Cortex of kidney (tissue), 1 donor: ENCODE measurements at places on chromosomes 11 and 22.

- DNase-seq = no peak
Observed at GRCh38 chr11:12116425-12117032, 6.1 kb downstream of the MICAL2 start.

DNA sequence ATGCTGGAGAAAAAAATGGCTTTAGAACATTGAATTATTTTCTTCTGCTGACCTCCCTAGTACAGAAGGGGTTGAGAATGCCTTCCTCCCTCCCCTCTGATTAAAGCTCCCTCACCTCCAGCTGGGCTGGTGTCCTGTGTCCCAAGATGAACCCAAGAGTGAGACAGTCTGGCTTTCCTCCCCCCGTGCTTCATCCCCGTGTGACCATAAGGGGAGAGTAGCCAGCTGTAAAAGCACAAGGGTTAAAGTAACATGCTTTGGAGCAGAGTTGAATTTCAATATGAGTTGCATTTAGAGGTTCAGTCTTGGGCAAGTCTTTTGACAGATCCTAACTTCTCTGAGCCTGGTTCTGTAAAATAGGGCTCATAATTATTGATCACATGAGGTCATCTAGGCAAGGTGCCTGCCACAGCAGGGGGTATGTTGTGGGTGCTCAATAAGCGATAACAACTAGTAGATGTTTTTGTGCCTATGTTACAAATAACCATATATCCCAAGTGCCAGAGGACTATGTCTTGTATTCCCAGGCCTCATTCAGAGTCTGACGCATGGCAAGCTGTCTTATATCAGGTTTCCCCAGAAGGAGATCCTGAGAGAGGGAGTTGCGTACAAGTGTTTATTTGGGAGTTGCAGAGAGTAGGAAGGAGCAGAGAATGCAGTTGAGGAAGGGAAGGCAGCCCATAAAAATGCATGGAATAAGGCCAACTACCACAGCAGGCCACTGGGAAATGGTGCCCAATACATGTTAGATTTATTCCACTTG lies 4.1 kb downstream of the PRG2 start:
- no peak for DNase-seq

GRCh38 chr11:27431808-27432207 lies 40.8 kb downstream of the LGR4 start:
- DNase-seq = no peak

DNA sequence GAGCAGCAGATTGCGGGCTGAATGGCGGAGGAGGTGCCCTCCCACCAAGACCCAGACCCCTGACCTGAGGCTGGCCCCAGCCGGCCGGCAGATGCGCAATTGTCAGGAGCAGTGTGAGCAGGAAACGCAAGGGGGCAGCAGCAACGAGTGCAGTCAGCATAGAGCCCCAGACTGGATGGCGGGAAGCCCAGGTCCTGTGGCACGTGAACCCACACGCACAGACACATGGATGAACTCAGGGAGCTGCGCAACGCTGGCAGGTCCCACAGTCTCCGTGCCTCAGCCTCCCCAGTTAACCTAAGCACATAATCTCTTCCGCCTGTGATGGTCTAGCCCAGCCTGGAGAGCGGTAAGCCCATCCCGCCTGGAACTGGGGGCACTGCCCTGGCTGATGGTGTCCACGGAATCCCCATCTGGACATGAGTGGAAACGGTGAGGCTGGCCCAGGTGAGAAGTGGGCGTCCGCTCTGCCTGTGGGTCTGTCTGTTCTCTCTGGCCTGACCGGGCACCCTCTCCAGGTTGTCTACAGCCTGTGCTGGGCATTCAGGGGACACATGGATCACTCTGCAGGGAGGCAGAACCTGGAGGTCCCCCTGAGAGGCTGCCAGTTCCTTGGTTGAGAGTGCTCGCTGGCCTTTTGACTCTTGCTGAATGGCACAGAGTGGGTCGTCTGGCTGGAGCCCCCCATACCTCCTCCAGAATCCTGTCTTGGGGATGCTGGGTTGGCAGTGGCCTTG lies 626 bp upstream of the TBX10 start:
- no peak for DNase-seq

GRCh38 chr11:28472904-28473303 lies 364.7 kb downstream of the METTL15 start:
- no peak for DNase-seq

DNA sequence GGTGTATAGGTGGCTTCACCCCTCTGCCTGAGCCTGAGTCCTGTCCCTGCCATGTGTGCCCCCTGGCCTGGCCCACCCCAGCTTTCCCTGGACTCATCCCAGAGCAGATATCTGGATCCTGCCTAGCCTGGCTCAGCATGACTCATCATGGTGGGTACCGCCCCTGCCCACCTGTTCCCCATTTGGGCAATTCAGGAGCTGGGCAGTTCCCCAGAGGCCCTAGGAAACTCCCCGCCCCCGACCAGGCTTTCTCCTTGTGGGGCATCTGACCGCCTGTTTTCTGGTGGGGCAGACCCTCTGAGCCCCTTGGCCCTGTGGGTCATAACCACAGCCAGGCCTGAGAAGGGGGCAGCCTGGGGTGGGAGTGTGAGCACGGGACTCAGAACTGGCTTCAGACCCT lies 4.4 kb downstream of the TSPO start:
- DNase-seq = no peak

- no peak for DNase-seq
Observed at GRCh38 chr11:98564881-98565280, 455.9 kb upstream of the CNTN5 start.

GRCh38 chr11:203056-203944 lies 3.9 kb downstream of the BET1L start:
- no peak for DNase-seq

DNA sequence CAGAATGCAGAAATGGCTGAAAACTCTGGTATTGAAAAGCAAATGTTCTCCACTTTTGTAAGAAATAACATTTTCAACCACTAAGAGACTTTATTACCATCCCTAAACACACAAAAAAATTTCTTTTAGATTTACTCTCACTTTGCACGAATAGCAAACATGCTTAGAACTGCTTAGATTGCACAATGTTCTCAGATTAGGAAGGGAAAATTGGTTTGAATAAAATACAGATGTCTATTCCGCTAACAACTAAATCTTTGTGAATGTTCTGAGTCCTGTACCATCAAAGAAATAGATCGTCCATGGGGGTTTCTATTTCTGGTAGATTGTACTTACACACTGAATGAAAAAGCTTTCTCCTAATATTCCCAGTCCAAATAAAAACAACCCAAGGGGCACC lies 40.1 kb downstream of the BDNF start:
- DNase-seq = no peak

DNA sequence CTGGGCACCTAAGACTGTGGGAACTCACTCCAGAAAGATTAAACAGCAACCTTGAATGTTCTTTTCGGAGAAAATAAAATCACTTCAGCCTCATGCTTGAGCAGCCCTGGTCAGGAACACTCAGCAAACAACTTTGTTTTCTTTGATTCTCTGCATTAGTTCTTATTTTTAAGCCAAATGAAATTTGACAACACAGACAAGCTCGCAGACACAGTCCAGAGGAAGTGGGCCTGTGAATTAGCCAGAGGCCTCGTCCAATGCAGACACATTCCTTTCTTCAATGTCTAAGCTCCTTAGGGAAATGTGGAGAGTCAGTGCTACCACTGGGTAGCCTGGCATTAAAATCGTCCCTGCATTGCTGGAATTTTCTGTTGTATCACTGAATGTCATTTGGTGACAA lies 62.9 kb upstream of the CSNK2A3 start:
- no peak for DNase-seq

DNA sequence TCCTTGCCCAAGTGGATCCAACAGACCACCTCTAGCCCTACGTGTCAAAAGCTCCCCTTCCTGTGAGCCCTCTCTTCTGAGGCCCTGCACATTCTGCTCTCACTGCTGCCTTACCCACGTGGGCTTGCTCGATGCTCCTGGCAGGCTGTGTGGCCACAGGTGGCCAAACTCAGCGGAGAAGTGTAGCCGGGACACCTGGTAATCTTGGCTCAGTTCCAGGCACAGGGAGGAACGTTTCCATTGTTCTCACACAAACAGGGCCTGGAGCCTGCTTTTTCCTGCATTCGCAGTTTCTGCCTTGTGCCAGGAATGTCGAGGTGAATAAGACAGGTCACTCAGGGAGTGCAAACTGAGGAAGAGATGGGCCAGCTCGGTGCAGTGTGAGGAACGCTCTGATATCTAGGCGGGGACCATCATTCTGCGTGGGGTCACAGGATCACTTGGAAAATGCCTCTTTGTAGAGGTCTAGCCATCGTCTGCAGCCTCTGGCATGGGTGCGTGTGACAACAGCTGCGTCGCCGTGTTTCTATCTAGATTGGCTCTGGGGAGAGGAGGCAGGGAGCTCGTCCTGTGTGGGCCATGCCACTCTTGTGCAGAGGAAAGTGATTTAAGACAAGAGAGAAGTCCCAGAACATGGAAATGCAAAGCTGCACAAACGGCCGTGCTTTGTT lies 127.6 kb upstream of the PARVA start:
- no peak for DNase-seq

- DNase-seq = no peak
Observed at GRCh38 chr11:42720716-42721563, 590.9 kb upstream of the API5 start.

- no peak for DNase-seq
Observed at GRCh38 chr11:122749005-122749687, 89.2 kb upstream of the CRTAM start.

GRCh38 chr11:131642756-131643531 lies 272.5 kb downstream of the NTM start:
- no peak for DNase-seq

DNA sequence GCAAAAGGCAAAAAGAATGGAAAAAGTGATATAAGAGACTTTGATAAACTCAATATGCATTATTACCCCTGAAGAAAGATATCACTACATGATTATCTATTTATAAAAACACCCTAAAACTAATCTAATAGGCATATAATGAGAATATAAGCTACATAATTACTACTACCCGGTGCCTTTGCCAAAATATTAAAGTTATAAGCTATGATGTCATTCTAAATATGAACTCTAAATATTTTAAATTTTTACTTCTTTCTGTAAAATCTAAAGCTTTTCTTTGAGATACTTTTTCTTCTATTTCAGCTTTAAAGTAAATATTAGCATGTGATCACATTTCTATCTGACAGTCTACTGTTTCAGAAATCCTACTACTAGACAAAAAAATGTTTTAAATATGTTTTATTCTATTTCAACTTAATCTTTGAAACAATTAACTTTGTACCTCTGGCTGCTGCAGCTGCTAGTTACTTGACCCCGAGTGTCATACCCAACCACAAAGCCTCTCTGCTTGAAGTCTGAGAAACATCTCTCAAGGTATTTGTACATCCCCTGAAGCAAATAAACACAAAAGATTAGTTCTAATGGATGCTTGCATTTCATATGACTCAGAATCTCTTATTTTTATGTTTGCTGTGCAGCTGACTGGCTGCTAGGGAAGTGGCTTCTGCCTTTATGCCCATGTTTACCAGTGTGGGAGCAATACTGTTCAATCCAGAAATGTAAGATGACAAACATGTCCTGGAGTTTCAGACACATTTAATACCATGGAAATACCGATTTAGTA lies 26.8 kb downstream of the PGM2L1 start:
- no peak for DNase-seq

DNA sequence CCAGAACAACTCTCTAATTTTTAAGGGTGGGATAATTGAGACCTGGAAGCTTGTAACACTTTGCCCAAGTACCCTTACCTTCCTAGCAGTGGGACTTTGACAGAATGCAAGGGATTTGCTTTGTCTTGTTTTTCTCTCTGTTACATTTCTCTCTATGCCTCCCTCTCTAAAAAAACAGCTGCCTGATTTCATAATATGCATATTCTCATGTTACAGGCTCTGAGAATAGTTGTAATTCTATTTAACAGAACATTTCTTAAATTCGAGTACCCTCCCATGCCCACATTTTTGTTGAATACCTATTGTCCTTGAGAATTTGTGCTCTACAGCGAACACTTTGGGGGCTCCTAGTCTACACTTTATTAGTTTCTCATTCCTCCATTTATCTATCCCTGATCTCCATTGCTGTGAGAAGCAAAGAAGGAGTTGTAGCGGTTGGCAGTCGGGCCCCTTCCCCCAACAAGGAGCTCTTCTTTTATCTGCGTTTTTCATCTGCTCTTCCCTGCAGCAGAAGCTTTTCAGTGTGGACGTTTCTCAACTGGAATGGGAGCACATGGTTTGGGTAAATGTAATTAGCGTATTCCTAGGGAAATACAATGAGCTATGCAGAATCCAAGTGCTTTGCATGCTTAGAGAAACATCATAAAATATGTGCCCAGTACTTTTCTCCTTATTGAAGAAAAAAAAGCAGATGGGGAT lies 117.7 kb upstream of the CCDC90B start:
- no peak for DNase-seq

DNA sequence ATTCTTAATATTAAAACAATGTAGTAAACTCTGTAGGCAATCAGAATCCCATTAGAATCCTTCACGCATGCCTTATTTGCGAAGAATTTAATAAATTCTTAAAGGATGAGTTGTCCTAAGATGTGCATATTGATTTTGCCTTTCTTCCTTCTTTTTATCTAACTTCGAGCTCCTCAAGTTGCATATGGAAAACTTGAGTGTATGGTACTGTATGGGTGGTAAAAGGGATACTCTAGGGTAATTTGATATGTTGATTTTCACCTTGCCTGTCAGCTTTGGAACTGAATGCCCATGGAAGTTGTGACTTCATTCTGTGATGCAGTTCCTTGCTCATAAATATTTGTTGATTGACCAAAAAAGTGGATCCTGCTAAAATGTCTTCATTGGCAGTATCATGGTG lies 193.8 kb downstream of the DDX10 start:
- DNase-seq = no peak

- no peak for DNase-seq
Observed at GRCh38 chr11:35106595-35106994, 32.4 kb upstream of the CD44 start.

GRCh38 chr22:22820626-22821025 lies 67.0 kb upstream of the IGLL5 start:
- DNase-seq = no peak

- no peak for DNase-seq
Observed at GRCh38 chr11:97263183-97263858, 873.5 kb downstream of the JRKL start.

DNA sequence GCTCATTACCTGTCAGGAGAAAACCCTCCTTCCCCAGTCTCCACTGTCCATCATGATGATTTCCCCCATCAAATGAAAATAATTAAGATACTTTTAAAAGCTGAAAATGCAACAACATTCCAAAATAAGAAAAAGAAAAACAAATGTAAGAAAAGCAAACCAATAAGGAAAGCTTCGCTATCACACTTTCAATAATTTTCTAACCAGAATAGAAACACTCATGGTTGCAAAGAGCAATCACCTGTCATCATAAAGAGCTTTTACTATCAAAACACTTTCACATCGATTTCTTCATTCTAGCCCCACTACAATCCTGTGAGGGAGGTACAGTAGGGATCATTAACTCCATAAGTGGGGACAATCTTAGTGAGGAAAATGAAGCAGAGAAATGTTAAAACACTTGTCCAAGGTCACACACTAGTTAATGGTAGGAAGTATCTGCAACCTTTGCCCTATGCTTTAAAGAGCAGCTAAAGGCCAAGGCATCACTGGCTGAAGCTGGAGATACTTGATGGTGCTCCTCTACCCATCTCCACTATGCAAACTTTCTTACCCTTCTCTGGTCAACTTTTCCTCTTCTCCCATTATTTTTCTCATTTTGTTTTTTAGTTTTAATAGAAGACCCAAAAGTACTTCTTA lies 2.6 kb downstream of the RBM4B start:
- DNase-seq = no peak
